Cardiac muscle cell (in vitro differentiated cells and primary cell): ENCODE measurements at places on chromosomes 6 and 20. TPM values are rescaled to one million over a fixed set of nuclear protein-coding genes. Genes with fewer than 3 reads are reported as not detected.

The LST1 gene
- 1.7 TPM in 1 of 2 replicates, not detected in the other for total RNA-seq

The HSPA1L gene
- total RNA-seq, result 1.6 and 3.1 TPM in 2 replicates

The ELOVL4 gene
- total RNA-seq, result 3.9 and 6.9 TPM in 2 replicates

The TREML2 gene
- not detected in 2 replicates for total RNA-seq

The KIAA1755 gene
- not detected in 2 replicates for total RNA-seq

The PPP1R16B gene
- total RNA-seq, result 0.07 and 0.15 TPM in 2 replicates

The GJA10 gene
- not detected in 2 replicates for total RNA-seq

The MLIP gene
- total RNA-seq, result 60.5 and 65.4 TPM in 2 replicates

DNA sequence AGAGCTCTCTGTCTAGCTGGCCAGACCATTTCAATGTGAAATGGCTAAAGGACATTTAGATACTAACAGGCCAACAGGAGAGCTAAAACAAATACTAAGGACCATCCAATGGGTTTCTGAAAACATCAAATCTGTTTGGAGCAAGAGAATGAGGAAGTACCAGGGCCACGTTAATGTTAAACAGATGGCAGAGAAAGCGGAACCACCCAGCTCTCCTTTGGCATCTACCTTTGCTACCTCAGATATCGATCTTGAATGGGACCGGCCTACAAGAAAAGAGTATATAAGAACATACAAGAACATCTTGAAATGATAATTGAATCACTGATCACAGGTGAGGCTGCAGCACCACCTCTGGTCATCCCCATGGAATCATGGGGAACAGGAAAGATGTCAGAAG lies 31.8 kb downstream of the KCNK5 start:
- H3K36me3 ChIP-seq, result no peaks in the 10 kb centered on the region
- peaks cover 12% of the 10 kb centered on the region for H3K4me1 ChIP-seq
- H3K4me3 ChIP-seq, result no peak overlapping the region
- H3K27ac ChIP-seq, result no peak overlapping the region
- no peak for DNase-seq
- no peaks in the 10 kb centered on the region for H3K27me3 ChIP-seq

DNA sequence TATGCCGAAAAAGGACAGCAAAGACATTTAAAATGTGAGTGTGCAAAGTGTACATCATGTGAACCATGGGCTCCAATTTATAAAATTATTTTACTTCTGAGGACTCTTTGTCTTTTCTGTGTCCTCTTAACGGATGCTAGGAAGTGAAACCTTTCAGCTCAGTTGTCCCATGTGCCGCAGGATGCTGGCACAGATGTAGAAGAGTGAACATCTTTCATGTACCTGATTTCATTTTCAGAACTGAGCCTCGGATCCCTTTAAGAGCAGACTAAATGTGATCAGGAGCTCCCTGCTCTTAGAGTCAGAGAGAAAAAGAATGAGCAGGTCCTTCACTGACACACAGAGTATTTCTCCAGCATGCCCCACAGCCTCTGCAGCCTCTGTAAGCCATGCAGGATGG lies 27.6 kb upstream of the FUCA2 start:
- no peak overlapping the region for H3K27ac ChIP-seq
- H3K27me3 ChIP-seq, result peaks cover 48% of the 10 kb centered on the region
- DNase-seq, result no peak
- no peaks in the 10 kb centered on the region for H3K4me1 ChIP-seq
- no peaks in the 10 kb centered on the region for H3K36me3 ChIP-seq

DNA sequence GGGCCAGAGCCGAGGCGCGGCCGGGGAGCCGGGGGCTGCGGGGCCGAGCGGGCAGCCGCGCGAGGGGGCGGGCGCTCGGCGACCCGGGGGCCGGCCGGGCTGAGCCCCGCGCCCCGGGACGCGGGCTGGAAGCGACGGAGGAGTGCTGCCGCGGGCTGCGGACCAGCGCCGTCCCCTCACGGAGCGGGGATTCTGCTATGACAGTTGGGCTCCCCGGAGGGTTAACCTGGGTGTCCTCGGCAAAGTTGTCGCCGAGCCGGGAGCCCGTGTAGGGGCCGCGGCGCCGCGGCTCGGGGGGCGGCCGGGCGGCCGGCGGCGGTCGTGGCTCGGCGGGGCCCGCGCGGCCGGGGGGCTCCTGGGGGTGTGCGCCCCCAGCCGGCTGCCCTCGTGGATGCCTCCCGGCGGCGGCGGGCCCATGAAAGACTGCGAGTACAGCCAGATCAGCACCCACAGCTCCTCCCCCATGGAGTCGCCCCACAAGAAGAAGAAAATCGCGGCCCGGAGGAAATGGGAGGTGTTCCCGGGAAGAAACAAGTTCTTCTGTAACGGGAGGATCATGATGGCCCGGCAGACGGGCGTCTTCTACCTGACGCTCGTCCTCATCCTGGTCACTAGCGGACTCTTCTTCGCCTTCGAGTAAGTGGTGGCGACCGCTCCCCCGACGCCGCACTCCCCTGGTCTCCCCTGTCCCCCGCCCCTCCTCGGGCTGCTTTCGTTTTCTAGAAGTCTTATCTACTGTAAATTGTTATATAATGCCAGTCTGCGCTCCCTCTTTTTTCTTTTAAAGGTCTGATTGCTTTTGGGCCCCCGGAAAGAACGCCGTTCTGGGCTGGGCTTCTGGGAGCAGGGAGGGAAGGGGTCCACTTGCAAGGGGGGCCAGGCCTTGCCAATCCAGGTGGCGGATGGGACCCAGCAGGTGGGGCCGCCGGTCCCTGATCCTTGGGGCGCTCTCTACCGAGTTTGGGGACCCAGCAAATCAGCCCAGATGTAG lies 936 bp downstream of the ZDHHC14 start:
- H3K4me1 ChIP-seq, result peaks cover 10% of the 10 kb centered on the region
- H3K36me3 ChIP-seq, result no peaks in the 10 kb centered on the region
- H3K4me3 ChIP-seq, result peak overlapping the region; percentile 87
- H3K27me3 ChIP-seq, result peaks cover 24% of the 10 kb centered on the region

DNA sequence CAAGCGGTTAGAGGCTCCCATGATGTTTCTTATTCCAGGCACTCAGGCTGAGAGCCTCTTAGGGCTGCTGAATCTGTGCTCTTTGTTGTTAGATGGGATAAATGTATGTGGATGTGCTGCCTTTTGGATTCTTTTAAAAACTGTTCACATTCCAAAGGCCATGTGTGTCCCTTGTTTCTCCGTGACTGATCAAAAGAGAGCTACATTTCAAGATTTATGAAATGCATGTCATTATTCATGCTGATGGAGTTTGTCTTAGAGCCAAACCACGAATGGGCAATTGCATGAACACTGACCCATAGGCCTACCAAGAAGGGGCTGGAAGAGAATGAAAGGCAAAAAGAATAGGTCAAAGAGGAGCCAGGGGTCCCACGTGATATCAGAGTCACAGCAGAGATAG lies 104.9 kb upstream of the TSHZ2 start:
- H3K4me3 ChIP-seq, result no peak overlapping the region
- no peaks in the 10 kb centered on the region for H3K36me3 ChIP-seq

DNA sequence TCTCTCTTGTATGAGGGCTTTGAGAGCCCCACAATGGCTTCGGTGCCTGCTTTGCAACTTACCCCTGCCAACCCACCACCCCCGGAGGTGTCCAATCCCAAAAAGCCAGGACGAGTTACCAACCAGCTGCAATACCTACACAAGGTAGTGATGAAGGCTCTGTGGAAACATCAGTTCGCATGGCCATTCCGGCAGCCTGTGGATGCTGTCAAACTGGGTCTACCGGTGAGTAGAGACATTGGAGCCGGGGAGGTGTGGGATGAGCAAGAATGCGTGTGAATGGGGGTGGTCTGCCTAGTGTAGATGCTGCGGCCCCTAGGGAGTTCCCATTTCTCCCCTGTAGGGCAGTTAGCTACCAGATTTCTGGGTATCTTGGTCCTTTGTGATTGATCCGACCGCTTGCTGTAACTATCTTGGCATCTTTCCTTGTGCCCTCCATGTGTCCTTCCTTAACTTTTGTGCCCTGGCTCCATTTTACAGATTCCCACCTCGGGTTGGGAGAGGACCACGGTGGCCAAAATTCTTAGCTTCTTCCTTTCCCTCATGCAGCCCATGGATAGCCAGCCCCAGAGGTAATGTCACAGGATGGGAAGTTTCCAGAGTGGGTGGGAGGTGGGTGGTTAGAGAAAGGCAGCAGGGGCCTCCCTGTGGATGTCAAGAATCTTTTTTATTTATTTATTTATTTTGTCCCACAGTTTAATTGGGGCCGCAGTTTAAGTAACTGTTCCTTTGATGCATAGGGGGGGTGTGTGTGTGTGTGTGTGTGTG lies 6.3 kb downstream of the BRD2 start:
- peak overlapping the region; percentile 96 for H3K4me3 ChIP-seq
- H3K27ac ChIP-seq, result no peak overlapping the region
- H3K27me3 ChIP-seq, result no peaks in the 10 kb centered on the region
- peaks cover 8% of the 10 kb centered on the region for H3K4me1 ChIP-seq
- DNase-seq, result no peak

- no peak overlapping the region for H3K27ac ChIP-seq
- no peak for DNase-seq
- no peak overlapping the region for H3K4me3 ChIP-seq
- H3K27me3 ChIP-seq, result no peaks in the 10 kb centered on the region
Observed at GRCh38 chr6:54784011-54784410, 62.6 kb upstream of the FAM83B start.

- H3K36me3 ChIP-seq, result no peaks in the 10 kb centered on the region
- no peaks in the 10 kb centered on the region for H3K27me3 ChIP-seq
- H3K4me1 ChIP-seq, result no peaks in the 10 kb centered on the region
- H3K4me3 ChIP-seq, result no peak overlapping the region
Observed at GRCh38 chr6:136309171-136309570, 19.5 kb upstream of the BCLAF1 start.

GRCh38 chr6:127466416-127466815 lies 7.2 kb upstream of the KIAA0408 start:
- no peak overlapping the region for H3K27ac ChIP-seq
- no peak for DNase-seq
- no peaks in the 10 kb centered on the region for H3K36me3 ChIP-seq
- no peaks in the 10 kb centered on the region for H3K27me3 ChIP-seq

DNA sequence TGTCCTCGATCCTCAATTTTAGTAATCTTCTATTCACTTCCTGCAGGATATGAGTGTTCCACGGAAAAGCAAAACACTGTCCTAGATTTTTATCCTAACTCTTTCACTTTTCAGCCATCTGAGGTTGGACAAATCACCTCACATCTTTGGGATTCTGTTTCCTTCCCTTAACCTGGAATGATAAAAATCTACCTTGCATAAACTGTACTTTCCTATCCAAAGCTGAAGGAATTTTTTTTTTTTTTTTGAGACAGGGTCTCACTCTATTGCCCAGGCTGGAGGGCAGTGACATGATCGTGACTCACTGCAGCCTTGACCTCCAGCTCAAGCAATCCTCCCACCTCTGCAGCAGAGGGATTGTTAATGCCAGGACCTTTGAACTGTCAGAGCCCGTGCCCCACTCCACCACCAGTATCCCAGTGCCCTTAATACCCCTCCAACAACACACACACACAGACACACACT lies 20.5 kb downstream of the CAPN11 start:
- no peaks in the 10 kb centered on the region for H3K36me3 ChIP-seq
- H3K4me3 ChIP-seq, result no peak overlapping the region
- H3K4me1 ChIP-seq, result no peaks in the 10 kb centered on the region
- no peak for DNase-seq
- no peak overlapping the region for H3K27ac ChIP-seq
- H3K27me3 ChIP-seq, result no peaks in the 10 kb centered on the region

GRCh38 chr20:54215157-54215789 lies 7.4 kb downstream of the PFDN4 start:
- peaks cover 13% of the 10 kb centered on the region for H3K36me3 ChIP-seq
- peaks cover 3% of the 10 kb centered on the region for H3K4me1 ChIP-seq
- no peak overlapping the region for H3K27ac ChIP-seq
- H3K4me3 ChIP-seq, result no peak overlapping the region

GRCh38 chr6:1577896-1578745 lies 31.6 kb upstream of the FOXC1 start:
- H3K27ac ChIP-seq, result no peak overlapping the region
- no peaks in the 10 kb centered on the region for H3K36me3 ChIP-seq
- no peak overlapping the region for H3K4me3 ChIP-seq
- no peaks in the 10 kb centered on the region for H3K27me3 ChIP-seq

DNA sequence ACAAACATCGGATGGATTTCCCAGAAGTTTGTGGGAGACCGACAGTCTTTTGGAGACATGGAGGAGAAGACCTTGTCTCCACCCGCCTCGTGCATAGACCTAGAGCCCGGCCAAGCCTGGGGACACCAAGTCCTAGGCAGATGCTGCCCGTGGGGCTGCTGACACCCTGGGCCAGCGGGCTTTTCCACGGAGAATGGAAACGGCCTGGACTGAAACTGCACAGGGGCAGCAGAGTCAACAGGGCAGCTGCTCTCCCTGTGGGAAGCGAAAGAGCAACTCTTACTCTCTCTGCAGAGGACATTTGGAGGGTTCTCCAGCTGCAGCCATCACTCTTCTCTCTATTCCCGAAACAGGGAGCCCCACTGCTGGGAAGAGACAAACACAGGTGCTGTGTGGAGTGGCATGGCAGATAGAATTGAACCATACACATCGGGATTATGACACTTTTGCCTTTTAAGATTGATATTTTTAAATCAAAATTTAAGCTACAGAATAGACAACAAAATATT lies 401.2 kb downstream of the THBS2 start:
- H3K4me3 ChIP-seq, result no peak overlapping the region
- DNase-seq, result no peak
- no peaks in the 10 kb centered on the region for H3K4me1 ChIP-seq

DNA sequence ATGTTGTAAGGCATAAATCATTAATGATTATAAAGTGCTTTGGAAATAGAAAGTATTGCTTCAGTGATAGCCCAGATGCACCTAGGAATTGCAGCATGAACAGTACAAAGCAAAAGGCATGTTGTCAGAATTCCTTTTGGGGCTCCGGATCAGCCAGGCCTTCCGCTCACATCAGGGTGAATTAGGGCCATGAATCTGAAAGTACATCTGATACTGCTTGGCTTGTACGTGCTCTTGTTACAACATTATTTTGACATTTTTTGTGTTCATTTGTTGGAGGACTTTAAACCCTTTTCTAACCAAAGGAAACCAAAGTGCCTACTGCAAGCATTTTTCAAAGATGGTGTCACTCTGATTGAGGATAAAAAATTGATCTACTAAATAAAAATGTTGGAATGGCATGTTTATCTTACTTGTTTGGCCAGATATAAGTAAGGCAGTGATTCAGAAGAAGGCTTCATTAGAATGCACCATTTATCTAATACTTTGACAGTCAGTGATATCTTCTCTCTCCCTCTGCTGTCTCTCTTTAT lies 1005.6 kb upstream of the FLRT3 start:
- no peak overlapping the region for H3K27ac ChIP-seq
- DNase-seq, result no peak
- no peaks in the 10 kb centered on the region for H3K27me3 ChIP-seq
- H3K4me3 ChIP-seq, result no peak overlapping the region
- no peaks in the 10 kb centered on the region for H3K4me1 ChIP-seq
- H3K36me3 ChIP-seq, result no peaks in the 10 kb centered on the region
